ENCODE measurements at places on chromosomes 1 and 21.

DNA sequence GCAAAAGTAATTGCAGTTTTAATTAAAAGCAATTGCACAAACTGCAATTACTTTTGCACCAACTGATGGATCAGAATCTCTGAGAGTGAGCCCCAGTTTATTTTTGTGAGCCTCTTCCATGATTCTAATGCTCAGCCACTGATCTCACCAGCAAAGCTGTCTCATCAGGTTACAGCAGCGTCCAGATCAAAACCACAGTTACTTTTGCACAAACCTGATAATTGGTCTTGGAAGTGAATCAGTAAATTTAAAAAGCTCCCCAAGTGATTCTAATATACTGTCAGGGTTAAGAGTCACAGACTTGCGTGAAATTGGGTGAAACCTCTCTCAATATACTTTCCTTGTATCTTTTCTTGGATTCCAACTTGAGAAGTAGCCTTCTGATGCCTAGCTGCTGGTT is 13.5 kb upstream of the CR2 start:
- no peak for DNase-seq

- no peak for DNase-seq
Measured at GRCh38 chr1:70945251-70945650, 102.4 kb downstream of the PTGER3 start.

- DNase-seq: no peak
Measured at GRCh38 chr1:65872301-65872700, 79.6 kb downstream of the PDE4B start.

DNA sequence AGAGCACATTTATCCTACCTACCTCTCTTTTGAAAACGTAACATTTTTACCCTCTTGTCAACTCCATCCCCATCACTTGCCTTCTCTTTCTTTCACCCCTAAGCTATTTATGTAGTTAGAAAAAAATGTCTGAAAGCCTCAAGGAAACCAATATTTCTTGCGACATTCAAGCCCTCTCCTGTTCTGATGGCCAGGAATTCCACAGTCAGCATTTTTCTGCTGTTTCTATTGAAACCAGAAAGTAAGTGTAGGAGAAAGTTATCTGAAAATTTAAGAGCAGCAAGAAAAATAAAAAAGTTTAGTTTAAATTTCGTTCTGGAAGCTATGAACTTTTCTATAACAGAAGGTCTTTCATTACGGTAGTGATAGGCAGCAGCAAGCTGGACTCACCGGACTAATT is 247.6 kb upstream of the PBX1 start:
- no peak for DNase-seq

GRCh38 chr1:29196863-29197589 is 15.3 kb upstream of the SRSF4 start:
- no peak for DNase-seq

- no peak for DNase-seq
Measured at GRCh38 chr1:12114916-12115315, 51.8 kb downstream of the TNFRSF8 start.

DNA sequence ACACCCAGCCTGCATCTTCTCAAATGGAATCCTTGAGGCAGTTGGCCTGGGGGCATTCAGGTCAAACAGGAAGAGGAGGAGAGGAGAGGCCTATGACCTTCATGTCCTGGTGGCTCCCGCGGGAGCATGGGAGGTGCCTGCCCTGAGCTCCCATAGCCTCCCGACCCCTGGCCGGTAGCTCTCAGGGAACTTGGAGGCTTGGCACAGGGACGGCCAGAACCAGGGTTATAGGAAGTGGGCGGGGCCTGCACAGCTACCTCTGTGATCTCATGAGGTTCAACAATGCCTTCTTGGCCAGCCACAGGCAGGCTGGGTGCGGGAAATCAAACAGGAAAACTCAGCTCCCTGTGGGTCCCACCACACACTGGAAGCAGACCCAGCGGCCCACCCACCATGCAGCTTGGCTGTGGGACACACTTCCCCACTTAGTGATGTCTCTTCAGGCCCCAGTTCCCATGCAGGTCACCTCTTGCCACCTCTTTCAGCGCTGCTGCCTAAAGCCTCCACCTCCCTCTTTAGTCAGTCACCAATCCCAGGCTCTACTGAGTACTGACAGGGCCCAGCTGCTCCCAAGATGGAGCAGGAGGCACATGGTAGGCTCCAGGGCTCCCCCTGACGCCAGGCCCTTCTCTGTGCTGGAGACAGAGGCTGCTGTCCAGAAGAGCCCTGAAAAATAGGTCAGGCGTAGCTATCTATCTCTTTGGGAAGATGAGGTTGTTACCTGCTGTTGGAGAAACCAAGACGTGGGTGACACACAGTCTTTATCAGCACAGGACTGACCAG is at the start of gene SLFNL1:
Gene SLFNL1 (minus strand): TSS at position 200 of the 783 bp plus-strand sequence. CDS start 1,065 bp downstream, outside the sequence.
- no peak for DNase-seq

DNA sequence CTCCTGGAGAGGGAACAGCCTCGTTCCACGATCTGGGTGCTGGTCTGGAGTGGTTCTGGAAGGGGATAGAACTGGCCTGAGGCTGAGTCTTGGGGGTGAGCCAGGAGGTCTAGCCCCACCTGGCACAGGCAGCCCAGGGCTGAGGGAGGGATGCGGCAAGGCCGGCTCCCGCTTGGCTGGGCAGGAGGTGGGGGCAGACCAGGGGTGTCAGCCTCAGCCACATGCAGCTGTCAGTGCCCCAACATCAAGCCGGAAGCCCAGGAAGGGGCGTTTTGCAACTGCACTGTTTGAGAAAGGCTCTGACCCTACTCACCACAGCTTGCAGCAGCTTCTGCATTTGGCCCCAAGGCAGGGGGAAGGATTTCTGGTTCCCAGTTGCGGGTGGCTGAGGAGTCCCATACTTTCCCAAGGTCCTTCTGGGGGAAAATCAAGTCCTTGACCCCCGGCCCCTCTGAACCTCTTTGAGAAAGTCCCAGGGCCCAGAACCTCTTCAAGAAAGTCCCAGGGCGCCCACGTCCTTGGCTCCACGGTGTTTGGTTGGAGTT is 2.0 kb downstream of the EFHD2 start:
- DNase-seq: no peak

- no peak for DNase-seq
Measured at GRCh38 chr1:230819976-230820375, 48.3 kb downstream of the C1orf198 start.

DNA sequence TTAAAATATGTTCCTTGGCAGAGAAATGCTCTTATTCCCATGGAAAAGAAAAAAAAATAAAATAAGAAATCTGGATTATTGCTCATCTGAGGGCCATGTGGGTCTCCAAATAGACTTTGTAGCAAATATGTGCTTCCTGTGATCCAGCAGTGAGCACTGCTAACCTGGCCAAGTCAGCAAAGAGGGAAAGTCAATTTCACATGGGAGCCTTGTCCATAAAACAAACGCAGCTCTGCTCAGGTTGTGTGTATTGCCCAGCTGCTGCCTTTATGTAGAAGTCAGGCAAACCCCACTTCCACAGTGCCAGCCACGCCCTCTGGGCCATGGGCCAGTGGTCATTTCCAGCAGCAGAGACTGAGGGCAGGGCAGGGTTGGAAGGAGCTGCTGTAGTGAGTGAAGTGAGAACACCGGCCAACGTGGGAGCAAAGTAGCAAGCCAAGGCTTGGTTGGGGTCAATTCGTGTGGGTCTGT is 174.3 kb downstream of the LYPLAL1 start:
- no peak for DNase-seq

GRCh38 chr1:34166191-34166624 is 1.2 kb upstream of the CSMD2 start:
- DNase-seq: no peak

DNA sequence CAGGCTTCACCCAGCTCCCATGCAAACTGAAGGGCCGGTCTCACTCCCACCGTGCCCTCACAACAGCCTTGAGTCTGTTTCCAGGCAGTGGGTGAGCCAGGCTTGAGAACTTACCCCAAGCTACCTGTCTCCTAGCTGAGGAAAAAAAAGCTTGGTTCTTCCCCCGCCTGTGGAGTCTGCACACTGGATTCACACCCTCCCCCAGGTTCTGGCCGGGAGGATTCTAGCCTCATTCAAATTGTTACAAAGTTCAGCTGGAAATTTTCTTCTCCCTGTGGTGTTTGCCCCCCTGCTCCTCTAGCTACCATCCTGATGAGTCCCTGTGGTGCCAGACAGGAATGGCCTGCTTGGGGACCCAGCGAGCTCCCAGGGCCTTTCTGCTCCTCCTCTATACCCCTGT is 471.7 kb downstream of the AGBL4 start:
- no peak for DNase-seq

DNA sequence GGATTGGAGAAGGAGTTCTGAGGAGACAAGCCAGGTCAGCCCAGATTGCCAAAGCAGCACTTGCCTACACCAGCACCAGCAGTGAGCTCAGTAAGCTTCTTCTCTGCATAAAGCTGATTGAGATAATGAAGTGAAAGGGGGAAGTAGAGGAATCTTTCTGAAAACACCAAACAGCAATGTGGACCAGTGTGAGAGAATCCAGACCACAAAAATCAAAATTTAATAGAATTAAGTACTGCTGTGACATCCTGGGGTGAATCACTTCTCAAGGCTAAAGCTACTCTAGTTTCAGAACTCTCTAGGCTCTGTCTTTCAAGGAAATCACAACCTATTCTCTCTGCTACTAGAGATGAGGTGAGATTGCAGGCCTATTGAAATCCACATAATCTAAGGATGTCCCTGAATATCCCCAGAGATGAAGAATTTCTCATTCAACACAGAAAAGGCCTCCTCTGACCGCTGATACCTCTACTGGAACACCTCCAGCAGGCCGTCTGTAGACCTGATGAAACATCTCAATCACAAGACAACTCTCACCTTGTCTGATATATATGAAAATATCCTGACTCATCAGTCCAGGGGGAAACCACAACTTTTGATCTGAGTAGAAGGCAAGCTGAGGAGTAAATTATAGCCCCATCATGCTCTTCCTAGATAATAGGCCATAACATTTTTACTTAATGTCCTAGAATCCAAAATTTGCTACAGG is at the start of gene FCRL4:
Gene FCRL4 (minus strand): TSS at position 127 of the 709 bp plus-strand sequence. CDS start 141 bp downstream, outside the sequence.
- no peak for DNase-seq

DNA sequence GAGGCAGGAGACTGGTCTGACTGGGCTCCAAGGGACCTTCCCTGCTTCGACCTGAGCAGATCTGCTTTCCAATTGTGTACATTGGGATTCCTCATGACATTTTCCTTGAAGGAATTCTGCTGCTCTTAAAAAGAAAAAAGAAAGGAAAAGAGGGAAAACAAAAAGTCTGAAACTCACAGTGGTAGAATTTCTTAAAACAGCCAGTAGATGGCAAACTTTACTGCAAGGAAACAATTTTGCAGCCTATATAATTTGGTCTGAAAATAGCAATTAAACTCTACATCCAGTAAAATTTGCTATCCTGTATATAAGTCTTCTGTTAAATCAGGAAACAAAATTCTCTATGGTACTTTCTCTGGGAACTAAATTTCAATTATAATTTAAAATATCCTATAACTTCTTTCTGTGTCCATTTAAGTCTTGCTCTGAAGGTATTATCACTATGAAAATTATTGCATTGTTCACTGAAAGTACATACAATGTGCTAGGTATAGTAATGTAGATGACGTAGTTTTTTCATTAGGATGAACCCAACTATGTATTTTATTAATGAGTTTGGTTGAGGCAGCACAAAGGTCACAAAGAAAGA is 59.8 kb downstream of the CRB1 start:
- DNase-seq: no peak

DNA sequence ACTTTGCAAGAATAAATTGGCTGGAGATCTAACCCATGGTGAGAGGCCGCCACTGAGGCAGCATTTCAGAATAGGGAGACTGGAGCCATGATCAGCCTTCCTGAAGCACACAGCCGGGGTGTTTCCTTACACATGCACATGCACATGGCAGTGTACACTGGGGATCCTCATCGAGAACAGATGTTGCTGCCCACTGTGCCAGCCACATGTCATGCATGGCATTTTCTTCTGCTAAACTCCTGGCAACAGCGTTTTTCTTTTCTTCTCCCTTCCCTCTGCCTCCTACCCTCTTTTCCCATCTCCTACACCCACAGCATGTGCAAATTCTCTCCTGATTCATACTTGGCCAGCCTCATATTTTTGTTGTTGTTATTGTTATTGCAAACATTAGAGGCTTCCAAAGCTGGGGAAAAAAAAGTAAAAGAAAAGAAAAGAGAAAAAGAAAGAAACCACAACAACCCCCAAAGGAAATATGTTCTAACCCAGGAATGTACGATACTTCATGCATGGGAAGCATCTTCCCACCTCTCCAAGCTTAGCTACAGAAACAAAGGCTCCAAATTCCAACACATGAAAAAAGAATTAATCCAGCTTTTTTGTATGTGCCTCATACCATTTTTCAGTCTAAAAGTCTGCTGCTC is 344.0 kb downstream of the ASTN1 start:
- no peak for DNase-seq

- no peak for DNase-seq
Measured at GRCh38 chr21:44944596-44944995, 4.8 kb downstream of the SLX9 start.

DNA sequence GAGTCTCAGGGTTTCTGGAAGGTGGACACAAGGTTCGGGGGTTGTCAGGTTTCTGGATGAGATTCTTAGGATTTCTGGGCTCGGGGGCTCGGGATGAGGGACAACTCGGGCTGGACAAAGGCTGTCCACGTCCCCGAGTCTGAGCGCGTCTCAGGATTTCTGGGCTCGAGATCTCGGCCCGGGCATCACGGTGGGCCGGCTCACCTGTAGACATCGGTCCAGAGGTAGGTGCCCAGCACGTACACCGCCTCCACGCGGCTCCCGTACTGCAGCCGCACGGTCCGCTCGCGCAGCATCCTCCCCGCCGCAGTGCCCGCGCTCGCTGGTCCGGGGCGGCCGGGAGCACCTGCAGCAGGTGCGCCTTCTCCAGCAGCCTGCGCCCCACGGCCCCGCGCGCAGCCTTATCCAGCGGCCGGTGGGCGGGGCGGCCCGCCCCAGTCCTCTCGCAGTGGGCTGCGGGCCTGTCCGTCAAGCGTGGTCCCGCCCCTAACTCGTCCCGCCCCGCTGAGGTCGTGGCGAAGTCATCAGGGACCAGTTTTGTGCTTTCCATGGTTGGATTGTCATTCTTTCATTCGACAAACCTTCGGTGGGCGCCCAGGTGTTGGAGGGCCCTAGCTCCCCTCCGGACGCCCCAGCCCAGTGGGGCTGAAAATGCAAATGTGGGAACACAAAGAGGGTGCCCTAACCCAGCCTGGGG is at the start of gene PADI2:
Gene PADI2 (minus strand): TSS at position 376 of the 697 bp plus-strand sequence. CDS start 80 bp downstream, at position 296.
- no peak for DNase-seq

DNA sequence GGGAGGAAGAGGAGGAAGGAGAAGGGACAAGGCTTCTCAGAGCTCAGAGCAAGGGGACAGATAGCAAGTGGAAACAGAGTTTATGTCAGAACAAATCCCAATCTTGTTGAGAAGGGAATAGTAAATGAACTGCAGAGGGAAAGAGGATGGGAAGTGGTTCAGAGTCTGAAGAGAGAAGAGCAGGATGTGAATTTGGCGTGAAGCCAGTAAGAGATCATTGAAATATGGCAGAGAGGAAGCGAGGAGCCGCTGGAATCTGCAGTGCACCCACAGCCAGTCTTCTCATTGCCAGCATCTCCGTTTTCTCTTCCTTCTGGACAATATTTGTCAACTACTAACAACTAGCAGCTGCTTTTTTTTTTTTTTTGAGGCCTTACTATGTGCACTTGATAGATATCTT is 19.1 kb downstream of the OLFML3 start:
- DNase-seq: no peak

DNA sequence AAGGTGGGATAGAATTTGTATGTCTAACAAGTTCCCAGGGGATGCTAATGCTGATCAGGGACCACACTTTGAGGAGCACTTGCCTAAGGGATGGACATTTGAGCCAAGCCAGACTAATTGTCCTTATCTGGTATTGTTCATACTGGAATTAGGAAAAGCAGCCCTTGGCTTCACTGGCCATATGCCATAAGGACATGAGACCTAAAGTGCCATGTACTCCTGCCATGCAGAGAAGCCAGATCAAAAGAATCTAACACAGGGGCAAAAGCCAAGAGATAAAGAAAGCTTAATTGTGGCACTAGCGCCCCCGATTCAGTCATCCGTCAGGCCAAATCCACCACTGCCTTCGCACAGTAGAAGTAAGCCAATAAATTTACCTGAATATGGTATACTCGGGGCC is 45.7 kb downstream of the RNF11 start:
- DNase-seq: no peak

Measured in left renal pelvis (tissue), 4 donors.